Right ventricle myocardium inferior (tissue), 1 donor: ENCODE measurements at places on chromosomes 2 and 18. TPM values are rescaled to one million over a fixed set of nuclear protein-coding genes. Genes with fewer than 3 reads are reported as not detected.

The DIPK1C gene
- 4.6 TPM for total RNA-seq

The ARHGEF33 gene
- total RNA-seq = 0.62 TPM

The SLC66A3 gene
- 11.5 TPM for total RNA-seq

The TXNDC2 gene
- not detected for total RNA-seq

The GAD1 gene
- not detected for total RNA-seq

The GPBAR1 gene
- total RNA-seq = 2.0 TPM

The OLA1 gene
- 75.5 TPM for total RNA-seq

The EMX1 gene
- total RNA-seq = not detected

The GKN1 gene
- total RNA-seq = not detected

The PLB1 gene
- total RNA-seq = 3.0 TPM

The PRSS56 gene
- 0.11 TPM for total RNA-seq

The RNF138 gene
- total RNA-seq = 8.0 TPM

The AFG3L2 gene
- total RNA-seq = 140 TPM

The PXDN gene
- total RNA-seq = 19.7 TPM

The RETREG2 gene
- 37.4 TPM for total RNA-seq

The KCNG2 gene
- total RNA-seq = not detected

The ATP6V1C2 gene
- total RNA-seq = 1.9 TPM

The TANC1 gene
- 62.4 TPM for total RNA-seq

The ITGA4 gene
- 1.8 TPM for total RNA-seq

The CKAP2L gene
- total RNA-seq = 1.3 TPM

The AP1S3 gene
- total RNA-seq = 0.35 TPM

The LIPG gene
- total RNA-seq = not detected

The MTCL1 gene
- 7.0 TPM for total RNA-seq

The CDH20 gene
- total RNA-seq = not detected
